ENCODE measurements at places on chromosomes 6 and 20.

DNA sequence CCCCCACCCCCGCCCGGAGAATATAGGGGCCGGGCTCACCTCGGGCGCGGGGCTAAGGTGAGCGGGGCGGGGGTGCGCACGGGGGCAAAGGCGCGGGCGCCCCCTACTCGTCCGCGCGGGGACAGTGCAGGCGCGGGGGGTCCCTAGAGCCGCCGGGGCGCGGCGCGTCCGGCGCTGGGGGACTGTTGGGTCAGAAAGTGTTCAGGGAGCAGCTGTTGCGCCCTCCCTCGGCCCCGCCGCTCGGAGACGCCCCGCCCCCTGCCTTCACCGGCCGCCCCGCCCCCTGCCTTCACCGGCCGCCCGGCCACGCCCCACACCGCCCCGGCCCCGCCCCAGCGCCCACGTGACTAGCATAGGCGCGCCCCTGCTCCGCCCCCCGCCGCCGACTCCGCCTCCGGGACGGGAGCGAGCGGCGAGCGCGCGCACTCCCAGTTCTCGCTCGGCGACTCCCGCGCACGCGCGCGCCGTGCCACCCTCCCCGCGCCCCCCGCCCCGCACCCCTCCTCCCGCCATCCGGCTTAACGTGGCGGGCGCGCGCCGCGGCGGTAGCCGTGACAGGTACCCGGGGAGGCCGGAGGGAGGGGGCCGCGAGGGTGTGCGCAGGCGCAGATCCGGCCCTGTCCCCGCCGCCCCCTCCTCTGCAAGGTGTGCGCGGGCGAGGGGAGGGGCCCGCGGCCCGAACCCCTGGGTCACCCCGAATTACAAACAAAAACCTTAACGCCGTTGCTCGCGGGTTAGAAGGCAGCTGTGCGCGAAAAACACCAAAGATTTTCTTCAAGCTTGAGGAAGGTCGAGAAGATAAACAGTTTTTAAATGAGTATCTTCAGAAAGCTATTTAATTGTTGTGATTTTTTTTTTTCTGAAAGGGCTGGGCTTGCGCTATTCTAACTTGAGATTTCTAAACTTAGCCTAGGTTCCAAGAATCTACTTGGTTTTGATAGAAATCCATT is 704 bp upstream of the ZNF217 start:
- DNase-seq: peak; percentile 96

- DNase-seq: no peak
These were observed 27.9 kb downstream of the ADTRP start for GRCh38 chr6:11750682-11751081.

DNA sequence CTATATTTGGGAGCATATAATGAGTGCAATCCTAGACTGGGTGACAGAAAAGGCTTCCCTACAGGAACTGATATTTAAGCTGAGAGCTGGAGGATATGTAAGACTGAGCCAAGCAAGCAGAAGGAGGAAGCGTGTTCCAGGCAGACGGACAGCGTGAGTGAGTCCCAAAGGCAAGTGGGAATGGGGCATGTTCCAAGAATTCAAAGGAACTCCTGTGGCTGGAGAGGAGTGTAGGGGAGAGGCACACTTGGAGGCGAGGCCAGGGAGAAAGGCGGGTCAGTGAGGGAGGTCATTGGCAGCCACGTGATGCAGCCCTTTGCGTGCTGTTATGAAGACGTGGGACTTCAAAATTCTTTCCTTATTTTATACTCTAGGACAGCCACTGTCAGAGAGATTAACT is 27.9 kb upstream of the SGK1 start:
- peak; percentile 74 for DNase-seq

- no peak for DNase-seq
These were observed 21.5 kb downstream of the VNN2 start for GRCh38 chr6:132736239-132736638.

- no peak for DNase-seq
These were observed 219.8 kb downstream of the TFAP2A start for GRCh38 chr6:10194816-10195672.

DNA sequence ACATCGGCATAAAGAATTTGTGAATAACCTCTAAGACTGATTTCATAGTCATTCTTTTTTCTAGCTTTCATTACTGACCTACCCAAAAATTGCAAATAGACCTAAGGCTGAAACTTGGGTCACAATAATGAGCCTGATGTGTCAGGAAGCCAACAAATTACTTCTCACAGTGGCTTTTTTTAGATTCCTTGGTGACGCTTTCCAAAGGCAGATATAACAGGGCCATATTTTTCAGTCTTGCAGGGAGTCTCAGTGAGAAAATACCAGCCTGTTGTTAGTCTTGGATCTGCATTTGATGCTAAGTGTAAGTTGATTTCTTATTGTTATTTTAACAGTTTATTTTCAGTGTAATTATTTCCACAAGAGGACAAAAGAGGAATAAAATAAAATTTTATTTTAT is 179.7 kb downstream of the KHDC1L start:
- DNase-seq: no peak

GRCh38 chr6:3910106-3910663 is 61.0 kb downstream of the FAM50B start:
- DNase-seq: no peak

GRCh38 chr20:41048461-41049301 is 20.1 kb downstream of the TOP1 start:
- DNase-seq: no peak

- DNase-seq: no peak
These were observed 72.9 kb downstream of the FYN start for GRCh38 chr6:111800259-111800765.

GRCh38 chr6:165245287-165245686 is 64.1 kb downstream of the C6orf118 start:
- DNase-seq: no peak

DNA sequence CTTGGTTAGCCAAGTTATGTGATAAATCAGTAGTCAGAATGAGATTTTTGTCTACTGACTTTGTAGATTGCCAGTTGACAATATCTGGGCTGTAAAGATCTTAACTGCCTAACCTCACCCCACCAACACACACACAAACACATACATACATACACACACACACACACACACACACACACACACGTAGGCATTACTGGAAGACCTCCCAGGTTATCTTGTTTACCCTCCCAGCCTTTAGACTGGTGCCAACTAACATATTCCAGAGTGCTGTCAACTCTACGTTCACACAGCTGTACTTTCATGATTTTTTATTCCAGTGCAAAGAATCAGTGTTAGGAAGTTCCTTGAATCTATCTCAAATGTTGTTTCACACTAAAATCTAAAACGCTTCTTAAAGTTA is 38.9 kb downstream of the BMP5 start:
- no peak for DNase-seq

GRCh38 chr6:38476888-38477287 is 162.8 kb downstream of the BTBD9 start:
- DNase-seq: no peak

DNA sequence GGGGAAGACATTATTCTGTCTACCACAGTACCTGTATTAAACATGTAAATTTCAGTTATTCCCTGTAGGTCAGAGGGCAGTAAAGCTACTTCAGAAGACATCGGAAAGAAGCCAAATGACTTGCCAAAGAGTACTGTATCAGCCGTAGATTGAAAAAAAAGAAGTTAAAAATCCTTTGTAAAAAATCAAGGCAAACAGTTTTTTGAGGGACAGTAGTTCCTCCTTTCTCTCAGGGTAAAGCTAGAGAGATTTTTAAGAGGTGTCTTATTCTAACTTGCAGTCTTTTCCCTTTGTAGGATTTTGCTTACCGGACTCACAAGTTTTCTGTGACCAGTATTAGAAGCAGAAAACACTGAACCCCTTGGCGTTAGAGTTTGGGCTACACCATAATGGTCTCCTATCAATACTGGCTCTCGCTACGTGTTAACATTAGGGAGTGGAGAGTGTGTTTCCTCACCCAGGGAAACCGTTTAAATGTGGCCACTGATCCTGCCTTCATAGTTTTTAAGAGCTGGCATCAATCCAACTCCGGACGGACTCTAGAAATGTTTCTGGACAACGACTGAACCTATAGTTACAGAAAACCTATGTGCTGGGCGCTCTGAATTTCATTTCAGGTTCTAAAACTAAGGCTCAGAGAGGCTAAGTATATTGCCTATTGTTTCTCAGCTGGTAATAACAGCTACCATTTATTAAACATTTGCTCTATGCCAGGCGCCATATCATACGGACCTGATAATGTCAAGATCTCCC is 1.3 kb upstream of the ASXL1 start:
- no peak for DNase-seq

GRCh38 chr6:12314751-12315150 is 24.6 kb downstream of the EDN1 start:
- no peak for DNase-seq
